Esophagus mucosa (tissue), 1 donor: ENCODE measurements at places on chromosomes 13 and 19.

DNA sequence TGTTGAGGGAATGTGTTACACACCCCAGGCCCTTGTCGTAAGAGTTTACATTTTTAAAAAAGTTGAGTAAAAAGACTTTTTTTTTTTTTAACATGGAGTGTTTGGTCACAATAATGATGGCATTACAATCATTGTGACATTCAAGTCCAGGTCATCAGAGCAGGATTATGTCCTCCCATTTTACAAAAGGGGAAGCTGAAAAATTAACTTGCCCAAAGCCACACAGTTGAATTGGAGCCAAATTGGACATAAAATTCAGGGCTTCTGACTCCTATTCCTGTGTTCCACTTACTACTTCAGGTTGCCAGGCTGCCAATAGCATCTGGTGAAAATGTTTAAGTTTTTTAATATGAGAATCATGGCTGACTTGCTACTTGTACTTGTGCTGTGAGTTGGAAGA is 49.3 kb downstream of the DLEU7 start:
- no peak for ATAC-seq

- ATAC-seq, result no peak
These were observed 213.3 kb downstream of the OLFM4 start for GRCh38 chr13:53241891-53242348.

DNA sequence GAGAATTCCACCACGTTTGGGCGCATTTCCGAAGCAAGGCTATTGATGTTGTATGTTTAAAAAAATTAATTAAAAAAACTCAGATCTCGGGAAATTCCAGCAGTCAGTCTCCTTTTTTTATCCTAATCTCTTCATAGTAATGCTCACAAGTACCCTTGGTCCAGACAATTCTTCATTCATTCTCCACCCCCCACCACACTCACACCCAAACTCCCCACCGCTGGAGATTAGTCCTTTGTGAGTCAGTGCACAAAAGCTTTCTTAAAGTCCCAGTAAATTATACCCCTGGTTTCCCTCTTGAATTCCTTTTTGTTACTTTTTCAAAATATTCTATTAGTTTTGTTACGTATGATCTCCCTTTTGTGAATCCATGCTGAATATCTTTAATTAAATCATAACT is 274.6 kb downstream of the ZNF536 start:
- ATAC-seq, result no peak

- peak; percentile 0 for ATAC-seq
These were observed 529 bp downstream of the LONP1 start for GRCh38 chr19:5719274-5719960.

GRCh38 chr19:29277102-29277501 is 64.2 kb upstream of the UQCRFS1 start:
- ATAC-seq, result no peak

DNA sequence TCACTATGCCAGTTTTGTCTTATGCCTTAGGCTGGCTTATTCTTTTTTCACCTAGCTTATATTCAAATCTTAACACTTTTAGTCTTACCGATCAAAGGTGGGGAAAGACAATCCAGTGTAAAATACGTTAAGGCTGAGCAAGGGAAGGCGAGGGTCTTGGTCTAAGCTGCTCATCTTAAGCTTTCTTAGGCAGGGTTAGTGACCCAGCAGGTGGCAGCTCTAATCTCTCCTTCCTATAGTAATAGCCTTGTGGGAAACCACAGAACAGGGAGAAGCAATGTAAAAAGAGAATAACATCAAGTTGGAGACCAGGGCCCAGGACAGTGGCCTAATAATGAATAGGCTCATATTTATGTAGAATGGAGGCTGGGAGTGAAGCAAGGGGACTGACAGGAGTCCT is 45.9 kb downstream of the COG3 start:
- no peak for ATAC-seq

GRCh38 chr13:19596960-19597361 is 35.6 kb upstream of the TPTE2 start:
- no peak for ATAC-seq

- ATAC-seq, result peak; percentile 4
These were observed 1.9 kb downstream of the TPM4 start for GRCh38 chr19:16077984-16078758.

DNA sequence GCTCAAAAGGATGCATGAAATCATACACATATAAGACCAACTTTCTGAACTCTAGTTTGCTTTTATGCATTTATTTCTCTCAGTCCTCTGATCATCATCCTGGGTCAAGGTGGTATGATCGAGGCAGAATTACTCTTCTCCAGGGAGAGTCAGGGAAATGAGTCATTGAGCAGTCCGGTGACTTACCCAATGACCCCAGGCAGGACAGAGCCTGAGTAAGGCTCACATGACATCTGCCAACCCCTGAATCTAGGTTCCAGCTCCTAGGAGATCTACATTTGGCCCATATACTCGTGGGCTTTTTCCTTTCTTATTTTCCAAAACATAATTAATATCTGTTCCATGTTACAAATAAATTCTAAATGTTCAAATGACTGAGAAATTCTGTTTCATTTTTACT is 502.3 kb downstream of the FOXO1 start:
- ATAC-seq, result peak; percentile 33

DNA sequence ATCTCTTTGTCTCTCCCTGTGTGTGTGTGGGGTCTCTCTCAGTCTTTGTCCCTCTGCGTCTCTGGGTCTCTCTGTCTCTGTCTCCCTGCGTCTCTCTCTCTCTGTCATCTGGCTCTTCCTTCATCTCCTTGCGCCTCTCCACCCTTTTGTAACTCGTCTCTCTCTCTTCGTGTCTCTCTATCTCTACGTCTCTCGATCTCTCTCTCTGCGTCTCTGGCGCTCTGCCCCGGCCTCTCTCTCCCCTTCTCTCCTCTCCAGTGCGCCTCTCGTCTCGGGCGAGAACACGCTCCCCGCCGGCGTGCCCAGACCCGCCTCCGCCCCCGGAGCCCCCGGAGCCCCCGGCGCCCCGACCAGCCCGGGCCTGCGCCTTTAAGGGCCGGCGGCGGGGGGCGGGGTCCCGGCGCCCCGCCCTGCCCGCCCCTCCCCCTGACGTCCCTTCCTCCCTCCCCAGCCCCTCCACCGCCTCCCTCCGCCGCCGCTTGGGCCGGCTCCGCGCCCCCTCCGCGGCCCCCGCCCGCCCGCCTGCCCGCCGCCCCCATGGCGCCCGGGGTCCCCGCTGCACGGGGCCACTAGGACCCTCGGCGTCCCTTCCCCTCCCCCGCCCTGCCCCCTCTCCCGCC is at the start of gene MARK4:
TSS of gene MARK4 (plus strand) at position 440 of the 620 bp plus-strand sequence. CDS start 318 bp downstream, outside the sequence.
- ATAC-seq, result peak; percentile 51

DNA sequence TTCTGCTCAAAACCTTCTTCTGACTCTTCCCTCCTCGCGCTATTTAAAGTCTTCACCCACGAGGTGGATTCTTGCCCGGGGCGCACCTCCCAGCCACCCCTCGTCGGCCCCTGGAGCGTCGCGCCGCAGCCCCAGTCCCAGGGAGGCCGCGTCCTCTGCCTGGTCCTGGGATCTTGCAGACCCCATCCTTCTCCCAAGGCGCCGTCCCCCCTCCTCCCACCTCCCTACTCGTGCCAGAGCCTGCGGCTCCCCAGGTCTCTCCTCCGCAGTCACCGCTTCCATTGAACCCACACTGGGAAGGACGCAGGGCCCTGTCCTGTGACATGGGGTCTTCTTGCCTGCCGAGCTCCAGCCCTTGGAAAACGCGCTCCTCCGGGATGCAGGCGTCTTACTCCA is 486 bp downstream of the ZNF808 start:
- ATAC-seq, result peak; percentile 24

- ATAC-seq, result no peak
These were observed 17.5 kb downstream of the C13orf42 start for GRCh38 chr13:51093574-51093973.

DNA sequence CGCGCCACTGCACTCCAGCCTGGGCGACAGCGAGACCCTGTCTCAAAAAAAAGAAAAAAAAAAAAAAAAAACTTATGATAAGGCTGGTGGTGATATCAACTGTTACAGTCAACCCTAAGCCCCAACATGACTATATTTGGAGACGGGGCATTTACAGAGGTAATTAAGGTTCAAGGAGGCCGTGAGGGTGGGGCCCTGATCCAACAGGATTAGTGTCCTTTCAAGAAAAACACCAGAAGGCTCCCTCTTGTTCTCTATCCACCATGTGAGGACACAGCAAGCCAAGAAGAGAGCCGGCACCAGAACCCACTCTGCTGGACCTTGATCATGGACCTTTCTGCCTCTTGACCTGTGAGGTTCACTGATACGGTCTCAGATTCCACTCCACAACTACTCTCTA is 14.1 kb downstream of the MIER2 start:
- ATAC-seq, result no peak
